ENCODE measurements at places on chromosomes 5 and 9.

DNA sequence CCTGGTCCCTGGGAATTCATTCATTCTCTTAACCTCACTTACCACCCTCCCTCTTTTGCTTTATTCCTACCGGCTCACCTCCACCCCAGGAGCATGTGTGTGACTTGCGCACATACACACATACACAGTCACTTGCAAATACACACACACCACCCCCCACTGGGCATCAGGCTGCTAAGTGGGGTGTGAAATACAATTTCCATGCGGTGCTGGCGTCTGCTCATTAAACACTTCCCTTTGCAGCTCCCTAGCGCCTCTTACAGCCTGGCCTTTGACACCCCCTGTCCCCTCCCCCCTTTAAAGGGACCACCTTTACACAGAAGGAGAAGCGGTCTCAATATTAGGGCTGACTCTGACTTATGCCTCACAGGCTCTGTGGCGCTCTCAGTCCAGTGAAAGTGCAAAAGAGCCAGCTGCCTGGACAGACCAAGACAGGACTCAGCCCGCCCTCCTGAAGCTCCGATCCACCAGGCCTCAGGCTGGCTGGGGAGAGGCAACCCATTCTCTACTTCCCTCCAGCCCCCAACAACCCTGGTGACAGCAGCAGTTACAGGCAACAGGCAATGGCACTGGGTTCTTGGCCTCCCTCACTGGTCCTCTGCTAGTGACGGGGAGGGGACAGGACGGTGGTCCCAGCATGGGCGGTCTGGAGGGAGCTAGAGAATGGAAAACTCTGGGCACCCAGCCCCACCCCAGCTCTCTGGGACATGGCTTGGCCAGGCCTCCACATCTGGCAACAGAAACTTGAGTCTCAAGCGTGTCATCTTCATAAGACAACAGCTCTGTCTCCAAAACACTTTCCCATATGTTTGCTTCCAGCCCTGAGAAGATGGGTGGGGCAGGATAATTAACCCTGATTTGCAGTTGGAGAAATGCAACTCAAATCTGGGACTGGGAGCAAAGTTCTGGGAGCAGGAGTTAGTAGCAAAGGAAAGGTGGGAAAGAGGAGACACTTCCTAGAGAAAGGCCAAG is 12.0 kb downstream of the ENHO start:
- no peak for DNase-seq

DNA sequence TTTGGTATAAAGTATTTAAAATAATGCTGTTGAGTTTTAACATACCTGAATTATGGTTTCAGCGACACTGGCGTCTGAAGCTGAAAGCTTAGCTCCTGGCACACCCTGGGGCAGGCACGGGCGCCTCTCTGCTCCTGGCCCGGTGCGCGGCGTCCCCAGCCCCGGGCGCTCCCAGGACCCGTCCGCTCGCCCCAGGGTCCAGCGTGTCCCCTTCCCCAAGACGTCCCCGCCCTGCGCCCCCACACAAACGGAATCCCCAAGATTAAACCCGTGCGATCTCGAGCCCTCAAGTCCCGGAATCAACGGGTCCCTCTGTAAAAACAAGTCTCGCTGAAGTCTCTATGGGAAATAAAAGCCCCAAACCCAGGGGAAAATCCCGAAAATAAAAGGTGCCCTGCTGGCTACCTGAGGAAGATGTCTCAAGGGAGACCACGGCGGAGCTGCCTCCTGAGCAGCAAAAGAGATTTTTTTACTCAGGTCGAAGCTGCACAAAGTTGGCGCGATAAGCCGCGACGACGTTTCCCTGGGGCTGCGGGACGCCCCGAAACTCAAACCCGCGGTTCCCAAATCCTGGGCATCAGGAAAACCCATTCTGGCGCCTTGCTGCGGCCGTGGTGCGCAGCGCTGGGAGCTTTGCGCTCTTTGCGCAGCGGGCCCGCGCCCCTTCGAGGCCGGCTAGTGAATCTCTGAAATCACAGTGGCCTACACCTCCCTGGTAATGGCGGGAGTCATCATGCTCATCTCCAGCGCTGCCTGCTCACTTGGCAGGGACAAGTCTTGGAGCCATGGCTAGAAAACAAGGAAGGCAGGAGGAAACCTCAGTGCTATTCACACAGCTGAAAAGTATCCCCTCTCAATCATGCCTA is 6.3 kb upstream of the IFNA8 start:
- DNase-seq = peak; percentile 65

DNA sequence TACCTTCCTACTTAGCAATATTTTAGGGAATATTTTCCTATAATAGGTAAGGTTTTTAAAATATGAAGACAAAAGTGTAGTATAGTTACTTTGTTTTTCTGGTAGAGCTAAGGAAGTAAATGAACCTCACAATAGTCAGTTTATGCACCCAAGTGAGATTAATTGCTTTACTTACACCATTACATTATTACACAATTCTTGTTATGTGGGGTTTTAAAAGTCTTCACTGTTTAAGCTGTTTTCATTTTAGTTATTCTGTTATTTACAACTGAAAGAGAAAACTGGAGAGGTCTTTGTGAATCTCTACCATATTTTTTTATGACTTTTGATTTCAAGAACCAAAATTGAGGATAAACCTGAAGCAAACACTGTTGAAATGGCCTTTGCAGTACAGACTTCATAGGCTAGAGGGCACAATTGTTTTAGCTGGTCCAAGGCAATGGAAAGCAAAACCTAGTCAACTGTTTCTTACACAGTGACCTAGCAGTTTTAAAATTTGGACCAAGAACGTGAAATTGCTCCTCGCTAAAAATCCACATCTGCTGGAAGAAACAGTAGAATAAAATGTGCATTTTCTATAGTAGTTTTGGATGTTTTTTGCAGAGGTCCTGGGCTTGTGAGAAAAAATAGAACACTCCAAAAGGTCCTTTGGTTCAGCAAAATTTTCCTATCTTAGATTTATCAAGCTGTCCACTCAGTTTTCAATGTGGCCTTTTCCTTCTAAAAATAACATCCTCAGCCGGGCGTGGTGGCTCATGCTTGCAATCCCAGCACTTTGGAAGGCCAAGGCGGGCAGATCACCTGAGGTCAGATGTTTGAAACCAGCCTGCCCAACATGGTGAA is 66.4 kb upstream of the FER start:
- peak; percentile 72 for DNase-seq

GRCh38 chr5:167771571-167771970 is 519.9 kb upstream of the WWC1 start:
- no peak for DNase-seq

DNA sequence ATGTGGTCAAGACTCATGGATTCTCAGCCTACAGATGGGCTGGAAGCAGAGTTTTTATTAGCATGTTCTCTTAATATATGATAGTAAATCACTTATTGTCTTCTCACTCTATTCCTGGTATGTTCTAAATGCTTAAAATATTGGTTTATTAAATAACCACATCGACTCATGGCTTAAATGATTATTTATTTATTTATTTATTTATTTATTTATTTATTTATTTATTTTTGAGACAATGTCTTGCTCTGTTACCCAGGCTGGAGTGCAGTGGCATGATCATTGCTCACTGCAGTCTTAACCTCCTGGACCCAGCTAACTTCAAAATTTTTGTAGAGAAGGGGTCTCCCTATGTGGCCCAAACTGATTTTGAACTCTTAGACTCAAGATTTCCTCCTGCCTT is 457.2 kb upstream of the TNC start:
- no peak for DNase-seq

- DNase-seq = no peak
Observed at GRCh38 chr5:56849671-56850070, 34.3 kb downstream of the MAP3K1 start.

- DNase-seq = peak; percentile 2
Observed at GRCh38 chr5:71533615-71534014, 53.5 kb upstream of the MCCC2 start.

- peak; percentile 94 for DNase-seq
Observed at GRCh38 chr5:139671096-139671841, 23.1 kb downstream of the CXXC5 start.

DNA sequence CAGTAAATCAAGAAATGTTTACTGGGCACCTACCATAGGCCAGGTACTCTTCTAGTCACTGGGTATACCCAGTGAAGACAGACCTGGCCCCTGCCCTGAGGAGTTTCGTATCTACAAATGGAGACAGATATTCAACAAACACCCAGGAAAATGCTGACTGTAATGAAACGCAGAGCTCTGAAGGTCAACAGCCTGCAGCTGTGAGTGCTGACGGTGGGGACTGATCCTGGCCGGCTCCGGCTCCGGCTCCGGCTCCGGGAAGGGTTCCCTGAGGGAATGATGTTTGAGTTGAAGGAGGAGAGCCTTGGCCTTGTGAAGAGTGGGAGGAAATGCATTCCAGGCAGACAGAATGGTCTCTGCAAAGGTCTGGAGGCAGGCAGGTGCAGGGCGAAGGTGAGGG is 23.1 kb downstream of the FGFR4 start:
- no peak for DNase-seq

- no peak for DNase-seq
Observed at GRCh38 chr5:180645274-180646204, 3.9 kb downstream of the FLT4 start.

DNA sequence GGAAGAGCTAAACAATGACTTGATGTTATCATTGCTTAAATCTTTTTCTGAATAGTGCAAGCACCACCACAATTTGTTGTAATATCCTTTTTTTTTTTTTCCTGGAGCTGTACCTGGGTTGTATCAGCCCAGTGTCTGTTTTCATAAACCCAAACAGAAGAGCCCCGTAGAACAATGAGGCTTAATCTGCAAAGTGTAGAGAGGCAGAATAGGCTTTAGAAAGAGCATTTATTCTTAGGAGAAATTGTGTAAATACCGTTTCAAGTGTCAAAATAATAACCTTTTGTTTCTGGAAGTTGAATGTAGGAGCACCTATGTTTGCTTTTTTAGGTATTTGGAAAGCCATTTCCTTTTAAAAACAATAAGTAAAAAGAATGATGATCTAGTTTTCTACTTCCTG is 26.4 kb downstream of the RGS7BP start:
- no peak for DNase-seq

DNA sequence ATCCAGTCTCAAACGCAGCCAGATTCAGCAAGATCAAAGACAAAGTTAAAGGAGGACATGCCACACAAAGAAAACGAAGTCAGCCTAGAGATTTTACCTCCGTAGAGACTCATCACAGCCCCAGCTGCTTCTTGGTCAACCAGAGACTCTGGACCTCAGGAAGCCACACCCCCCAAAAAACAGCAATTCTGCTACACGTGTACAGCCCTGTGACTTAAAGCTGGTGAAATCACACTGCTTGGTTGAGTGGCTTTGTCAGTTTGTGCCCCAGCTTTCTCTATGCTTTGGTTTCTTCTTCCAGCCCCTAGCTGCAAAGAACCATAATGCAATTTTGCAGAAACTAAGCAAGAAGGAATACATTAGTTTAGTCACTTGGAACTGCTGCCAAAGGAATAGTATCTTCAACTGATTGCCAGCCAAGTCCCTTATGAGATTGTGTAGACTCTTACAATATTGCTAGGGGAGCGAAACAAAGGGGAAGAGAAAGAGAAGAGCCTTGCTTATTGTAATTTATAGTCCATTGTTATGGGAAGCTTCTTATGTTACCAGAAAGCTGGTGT is 158.8 kb upstream of the ZNF462 start:
- DNase-seq = no peak

- no peak for DNase-seq
Observed at GRCh38 chr9:127739614-127740330, 4.7 kb upstream of the TOR2A start.

DNA sequence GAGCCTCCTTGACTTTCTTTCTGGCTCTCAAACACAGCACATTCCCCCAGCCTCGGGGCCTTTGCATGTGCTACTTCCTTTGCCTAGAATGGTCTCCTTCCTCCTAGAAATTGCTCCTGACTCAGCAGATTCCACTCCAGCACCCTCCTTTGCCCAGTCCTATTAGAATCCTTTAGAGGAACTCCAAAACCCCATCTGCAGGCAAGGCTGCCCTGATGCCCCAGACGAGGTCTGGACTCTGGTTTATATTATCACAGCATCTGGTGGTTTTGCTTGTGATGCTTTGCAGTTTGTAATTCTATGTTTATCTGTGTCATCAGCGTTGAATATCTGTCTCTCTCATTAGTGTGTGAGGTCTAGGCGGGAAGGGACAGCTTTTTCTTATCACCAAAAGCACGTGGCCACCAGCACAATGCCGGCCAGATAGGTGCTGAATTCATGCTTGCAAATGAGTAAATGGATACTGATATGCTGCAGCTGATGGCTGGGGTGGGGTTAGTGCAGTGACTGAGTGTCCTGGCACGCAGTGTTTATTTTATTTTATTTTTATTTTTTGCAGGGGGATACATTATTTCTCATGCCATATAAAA is 30.0 kb upstream of the ANKH start:
- no peak for DNase-seq

- DNase-seq = peak; percentile 97
Observed at GRCh38 chr9:128393145-128393775, 22.1 kb downstream of the URM1 start.

GRCh38 chr5:32600054-32600622 is 14.8 kb downstream of the SUB1 start:
- no peak for DNase-seq

GRCh38 chr9:61668846-61669245 is 479.0 kb downstream of the SPATA31A7 start:
- no peak for DNase-seq

Measured in globus pallidus (tissue), 1 donor.